A549 (cell line): ENCODE measurements at places on chromosomes 13 and 19.

DNA sequence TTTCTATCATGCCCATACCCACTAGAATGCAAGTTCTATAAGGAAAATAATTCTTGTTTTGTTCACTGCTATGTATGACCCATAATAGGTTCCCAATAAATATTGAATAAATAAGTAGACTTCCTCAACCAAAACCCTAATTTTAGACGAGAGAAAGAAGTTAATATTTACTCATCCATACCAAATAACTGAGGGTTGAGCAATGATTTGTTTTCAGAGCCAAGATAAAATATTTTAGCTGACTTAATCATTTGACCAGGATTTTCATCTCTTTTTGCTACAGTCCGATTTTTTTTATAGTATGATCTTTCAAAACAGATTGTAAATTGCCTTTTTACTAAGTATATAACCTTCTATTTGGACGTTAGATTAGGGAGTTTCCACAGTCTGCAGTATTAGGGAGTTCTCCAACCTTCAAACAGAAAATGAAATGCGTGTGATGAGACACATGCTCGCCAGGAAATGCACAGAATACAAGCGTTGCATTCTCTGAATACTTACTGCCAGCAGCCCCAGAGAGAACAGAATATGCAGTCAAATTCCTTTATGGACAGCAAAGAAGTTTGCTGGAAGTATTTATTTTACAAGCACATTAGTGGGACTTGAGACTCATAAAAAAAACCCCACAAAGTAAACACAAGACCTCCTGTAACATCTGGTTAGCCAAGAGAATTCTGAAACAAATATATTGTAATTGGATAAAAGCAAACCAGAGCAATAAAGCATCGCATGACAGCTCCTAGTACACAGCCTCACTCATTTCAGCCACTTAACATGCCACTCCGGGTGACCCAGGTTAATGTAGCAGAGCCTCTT lies 230.0 kb downstream of the MYO16 start:
- peak; percentile 73 for DNase-seq

GRCh38 chr19:757811-758668 lies 7.1 kb downstream of the MISP start:
- DNase-seq, result no peak

DNA sequence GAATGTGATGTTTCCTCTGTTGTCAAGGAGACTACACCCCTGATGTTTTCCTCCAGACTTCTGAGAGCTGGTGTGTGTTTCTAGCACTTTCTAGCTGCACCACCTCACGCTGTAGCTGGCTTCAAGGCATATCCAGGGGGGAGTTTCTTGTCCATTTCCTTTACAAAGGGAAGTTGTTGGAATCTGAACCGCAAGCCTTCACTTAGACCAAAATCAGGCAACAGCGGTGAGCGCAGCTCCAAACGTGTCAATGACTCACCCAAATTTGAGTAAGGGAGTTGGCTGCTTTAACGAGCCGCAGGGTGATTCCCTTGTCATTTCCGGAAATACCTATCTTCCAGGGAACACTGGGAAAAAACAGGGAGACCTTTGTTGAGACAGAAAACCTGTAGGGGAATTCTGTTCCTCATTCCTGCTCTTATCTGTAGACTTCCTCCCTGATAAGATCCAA lies 2.5 kb downstream of the LDLR start:
- DNase-seq, result peak; percentile 50

DNA sequence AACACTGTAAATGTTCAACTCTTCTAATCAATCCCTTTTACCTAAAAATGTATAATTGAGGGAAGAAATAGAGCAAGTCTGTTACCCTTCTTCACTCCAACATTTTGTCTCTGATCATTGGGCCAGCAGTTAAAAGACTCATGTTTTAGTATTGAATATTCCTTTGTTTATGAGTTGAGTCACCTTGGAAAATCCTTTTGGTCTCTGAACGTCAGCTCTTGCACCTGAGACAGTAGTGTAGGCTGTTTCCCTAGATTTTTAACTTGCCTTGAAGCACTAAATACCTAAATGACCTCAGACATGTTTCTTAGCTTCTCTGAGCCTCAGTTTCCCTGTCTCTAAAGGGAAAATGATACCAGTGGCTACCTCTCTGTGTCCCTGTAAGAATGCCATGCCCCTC lies 184.2 kb downstream of the RFC3 start:
- DNase-seq, result no peak

GRCh38 chr13:42752731-42753130 lies 28.7 kb upstream of the FAM216B start:
- DNase-seq, result no peak

GRCh38 chr19:32603961-32604360 lies 23.0 kb downstream of the PDCD5 start:
- DNase-seq, result no peak

GRCh38 chr13:99250982-99251825 lies 7.0 kb downstream of the GPR18 start:
- no peak for DNase-seq

DNA sequence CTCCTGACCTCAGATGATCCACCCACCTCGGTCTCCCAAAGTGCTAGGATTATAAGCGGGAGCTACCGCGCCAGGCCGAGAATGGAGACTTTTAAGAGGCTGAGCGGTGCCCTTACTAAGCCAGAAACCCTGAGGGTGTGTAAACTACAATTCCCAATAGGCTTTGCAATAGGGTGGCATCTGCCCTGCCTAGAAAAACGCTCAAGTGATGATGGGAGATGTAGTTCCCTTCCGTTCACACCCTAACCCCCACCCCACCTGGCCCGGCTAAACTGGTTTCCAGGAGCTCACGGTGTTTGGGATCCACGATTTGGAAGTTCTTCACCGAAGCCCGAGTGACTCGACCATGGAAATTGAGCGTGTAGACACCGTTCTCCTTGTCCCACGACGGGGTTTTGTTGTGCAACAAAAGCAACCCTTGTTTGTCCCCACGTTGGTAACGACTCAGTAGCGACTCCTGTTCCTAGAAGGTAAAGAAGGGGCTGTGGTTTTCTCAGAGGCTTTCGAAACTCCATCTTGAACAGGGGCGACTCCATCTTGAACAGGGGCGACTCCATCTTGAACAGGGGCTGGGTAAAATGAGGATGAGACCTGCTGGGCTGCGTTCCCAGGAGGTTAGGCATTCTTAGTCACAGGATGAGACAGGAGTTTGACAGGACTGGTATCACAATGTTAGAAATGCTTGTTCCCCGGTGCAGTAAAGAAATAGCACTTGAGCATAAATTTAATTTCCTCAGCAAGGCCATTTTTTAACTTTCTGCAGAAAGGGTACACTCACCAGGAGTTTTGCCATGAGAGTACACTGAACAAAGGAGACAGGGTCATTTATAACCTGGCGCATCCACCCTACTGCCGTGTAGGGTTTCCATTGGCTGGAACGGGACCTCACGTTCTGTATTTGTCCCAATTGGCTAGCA lies 9.8 kb downstream of the PPP1R15A start:
- DNase-seq, result peak; percentile 58

GRCh38 chr19:19071897-19072296 lies 8.1 kb downstream of the SLC25A42 start:
- no peak for DNase-seq

DNA sequence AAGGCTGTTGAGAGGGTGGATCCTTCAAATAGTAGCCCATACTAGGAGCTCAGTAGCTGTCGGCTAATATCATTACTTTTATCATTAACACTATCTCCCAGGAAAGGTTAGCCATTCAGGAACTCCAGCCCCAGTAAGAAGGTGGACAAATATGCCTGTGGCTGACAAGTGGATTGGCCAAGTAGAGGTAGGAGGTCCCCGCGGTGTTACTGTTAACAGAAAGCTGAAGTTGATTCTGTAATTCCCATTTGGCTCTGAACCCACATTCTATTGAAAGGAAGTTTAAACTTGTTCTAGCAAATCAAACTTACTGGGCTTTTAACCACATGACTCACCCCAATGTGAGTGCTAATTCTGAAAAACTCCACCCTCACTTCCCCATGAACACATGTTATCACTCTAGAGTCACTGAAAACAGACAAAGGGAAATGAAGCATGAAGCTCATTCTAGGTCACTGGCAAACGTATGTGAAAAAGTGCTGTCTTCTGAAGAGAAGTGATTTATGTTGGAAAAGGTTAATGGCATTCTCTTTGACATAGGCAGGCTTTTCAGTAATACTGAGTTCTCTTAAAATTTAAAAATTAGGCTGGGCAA lies 273.5 kb downstream of the FGF14 start:
- no peak for DNase-seq

DNA sequence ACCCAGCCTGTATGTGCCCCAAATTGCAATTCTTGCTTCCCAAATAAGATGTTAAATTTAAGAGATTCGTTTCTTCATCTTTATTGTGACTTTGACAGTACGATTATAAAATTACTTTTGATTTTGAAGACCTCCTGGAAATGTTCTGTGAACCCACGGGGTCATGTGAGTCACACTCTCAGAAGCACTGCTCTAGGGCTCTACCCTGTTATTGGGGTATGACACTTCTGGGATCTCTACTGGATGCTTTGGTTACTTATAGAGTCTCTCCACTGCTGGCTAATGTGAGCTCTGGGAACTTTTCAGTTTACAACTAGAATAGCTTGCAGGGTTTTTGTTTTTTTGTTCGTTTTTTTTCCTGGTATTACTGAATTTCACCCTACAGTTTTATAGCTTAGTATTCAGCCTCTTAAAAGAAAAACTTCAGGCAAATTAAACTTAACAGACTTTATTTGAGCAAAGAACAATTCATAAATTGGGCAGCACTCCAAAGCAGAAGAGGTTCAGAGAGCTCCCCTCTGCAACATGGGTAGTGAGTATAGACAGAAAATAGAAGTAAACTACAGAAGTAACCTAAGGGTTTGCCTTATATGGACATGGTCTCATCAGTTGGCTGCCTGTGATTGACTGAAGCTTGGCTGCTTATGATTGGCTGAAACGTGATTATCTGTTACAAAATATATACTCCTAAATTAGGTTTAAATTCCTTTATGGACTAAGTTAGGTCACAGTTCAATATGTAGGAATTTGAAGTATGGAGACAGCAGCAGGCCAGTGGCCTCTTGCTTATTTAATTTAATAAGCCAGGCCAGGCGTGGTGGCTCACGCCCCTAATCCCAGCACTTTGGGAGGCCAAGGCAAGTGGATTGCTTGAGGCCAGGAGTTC lies 28.5 kb upstream of the PSPC1 start:
- DNase-seq, result no peak

DNA sequence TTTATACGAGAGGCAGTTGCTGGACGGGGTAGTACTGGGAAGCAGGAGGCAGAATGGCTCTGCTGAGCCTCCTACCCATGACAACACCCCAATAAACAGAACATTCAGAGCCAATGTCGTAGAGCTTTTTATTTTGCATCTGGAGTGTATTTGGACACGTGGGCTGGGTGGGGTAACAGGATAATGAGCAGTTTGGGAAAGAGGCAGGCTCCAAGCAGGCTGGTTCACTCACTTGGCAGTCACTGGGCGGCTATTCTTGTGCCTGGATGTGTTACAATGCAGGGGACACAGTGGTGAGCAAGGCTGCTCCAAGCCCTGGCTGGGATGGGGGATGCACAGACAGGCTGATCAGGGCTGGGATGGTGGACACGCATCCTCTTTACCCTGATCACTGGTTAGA lies 9.5 kb downstream of the ACTMAP start:
- no peak for DNase-seq

- no peak for DNase-seq
These were observed 1714.4 kb downstream of the OLFM4 start for GRCh38 chr13:54742984-54743383.

DNA sequence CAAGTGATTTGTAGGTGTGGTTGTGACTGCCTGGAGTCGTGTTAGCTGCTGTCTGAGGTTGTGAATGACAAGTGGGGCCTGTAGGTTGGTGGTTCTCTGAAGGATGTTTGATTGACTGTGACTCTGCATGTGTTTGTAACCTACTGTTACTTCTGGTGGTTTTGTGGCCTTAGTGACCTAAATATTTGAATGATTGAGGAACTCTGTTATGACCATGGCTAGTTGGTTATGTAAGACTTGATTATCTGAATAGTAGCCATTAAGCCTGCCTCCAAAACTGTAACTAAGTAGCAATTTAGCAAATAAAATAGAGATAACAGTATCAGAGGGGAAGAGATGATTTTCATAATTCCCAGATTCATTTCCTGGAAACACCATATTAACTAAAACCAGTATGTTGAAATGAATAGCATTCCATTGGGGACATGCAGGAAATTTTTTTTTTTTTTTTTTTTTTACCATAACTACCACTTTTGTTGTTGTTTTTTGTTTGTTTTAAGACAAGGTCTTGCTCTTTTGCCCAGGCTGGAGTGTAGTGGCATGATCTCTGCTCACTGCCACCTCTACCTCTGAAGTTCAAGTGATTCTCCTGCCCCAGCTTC lies 865 bp downstream of the ZNF382 start:
- no peak for DNase-seq

DNA sequence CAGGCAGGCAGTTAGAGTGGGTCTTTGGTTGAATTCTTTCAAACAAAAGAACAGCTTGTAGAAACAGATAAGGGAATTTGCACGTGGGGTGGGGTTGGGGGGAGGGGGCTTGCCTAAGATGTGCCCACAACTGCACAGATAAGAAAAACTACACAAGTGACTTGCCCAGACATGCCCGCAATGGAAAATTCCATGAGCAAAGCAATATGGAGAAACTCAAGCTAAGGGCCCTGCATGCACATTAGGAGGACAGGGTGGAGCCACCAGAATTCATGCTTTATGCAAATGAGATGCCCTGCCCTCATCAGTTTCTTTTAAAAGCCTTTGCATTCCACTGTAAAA lies 755.6 kb upstream of the MIR17HG start:
- DNase-seq, result no peak

- no peak for DNase-seq
These were observed 10.4 kb upstream of the RASA3 start for GRCh38 chr13:114142640-114143490.

- DNase-seq, result peak; percentile 57
These were observed 8.6 kb upstream of the HIPK4 start for GRCh38 chr19:40398417-40399131.

DNA sequence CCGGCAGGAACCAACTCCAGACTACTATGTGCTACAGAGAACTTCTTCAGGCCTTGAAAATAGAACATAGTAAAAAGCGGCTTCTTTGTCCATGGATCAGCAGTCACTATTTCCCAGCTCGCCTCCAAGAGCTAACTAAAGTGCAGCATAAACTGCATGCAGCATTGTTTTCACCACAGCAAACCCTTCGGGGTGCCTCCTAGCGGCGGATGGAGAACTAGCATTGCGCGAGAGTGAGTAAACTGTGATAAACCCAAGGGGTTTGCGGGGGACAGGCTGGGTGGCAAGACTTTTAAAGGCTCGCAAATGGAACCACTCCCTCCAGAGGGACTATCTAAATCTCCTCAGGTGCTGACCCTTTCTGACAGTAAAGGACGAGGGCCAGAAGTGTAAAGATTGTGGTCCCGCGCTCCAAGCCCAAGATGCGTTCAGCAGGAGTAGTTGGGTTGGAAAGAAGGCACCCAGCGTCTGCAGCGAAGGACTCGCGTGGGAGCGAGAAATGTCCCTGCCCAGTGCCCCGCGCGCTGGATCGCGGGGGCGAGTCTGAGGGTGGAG lies 21.5 kb upstream of the SGCG start:
- peak; percentile 24 for DNase-seq

- DNase-seq, result no peak
These were observed 233.7 kb upstream of the SOX21 start for GRCh38 chr13:94946039-94946438.
